CD4-positive, alpha-beta T cell treated with Interferon alpha-2 for 1 hour (primary cell): ENCODE measurements at places on chromosomes 4 and X.

DNA sequence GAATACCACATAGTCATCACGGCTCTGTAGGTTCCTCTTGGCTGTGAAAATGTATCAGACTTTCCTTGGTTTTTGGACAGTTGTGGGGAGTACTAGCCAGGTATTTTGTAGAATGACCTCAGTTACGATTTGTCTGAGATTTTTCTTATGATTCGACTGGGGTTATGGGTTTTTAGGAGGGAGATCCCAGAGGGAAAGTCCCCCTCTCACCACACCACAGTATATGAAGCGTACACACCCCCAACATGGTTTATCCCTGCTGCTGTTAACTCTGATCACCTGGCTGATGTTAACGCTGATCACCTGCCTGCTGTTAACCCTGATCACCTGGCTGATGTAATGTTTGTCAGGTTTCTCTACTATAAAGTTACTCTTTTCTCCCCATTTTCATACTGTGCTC is 72.6 kb downstream of the ANAPC4 start:
- DNase-seq = no peak

DNA sequence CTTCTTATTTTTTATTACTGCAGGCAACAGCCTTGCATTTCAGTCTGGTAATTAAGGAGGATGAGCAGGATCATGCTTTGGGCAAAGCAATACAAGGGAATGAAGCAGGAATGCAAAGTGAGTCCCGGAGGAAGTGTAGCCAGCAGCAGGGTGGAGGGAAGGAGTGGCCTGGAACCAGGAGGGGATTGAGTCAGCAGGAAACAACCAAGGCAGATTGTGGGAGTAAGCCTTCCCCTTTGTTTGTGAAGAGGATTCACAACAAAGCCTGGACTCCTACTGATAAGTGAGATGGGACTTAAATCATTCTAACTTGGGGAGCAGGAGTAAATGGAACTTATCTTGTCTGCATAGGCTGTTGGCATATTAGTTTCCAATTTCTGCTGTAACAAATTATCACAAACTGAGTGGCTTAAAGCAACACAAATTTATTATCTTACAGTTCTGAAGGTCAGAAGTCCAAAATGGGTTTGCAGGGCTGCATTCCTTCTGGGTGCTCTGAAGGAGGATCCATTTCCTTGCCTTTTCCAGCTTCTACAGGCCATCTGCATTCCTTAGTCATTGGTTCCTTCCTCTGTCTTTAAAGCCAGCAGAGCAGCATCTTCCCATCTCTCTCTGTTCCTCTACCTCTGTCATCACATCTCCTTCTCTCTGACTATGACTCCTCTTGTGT is 93.2 kb upstream of the AP1S2 start:
- DNase-seq = no peak

GRCh38 chr4:186624951-186625350 is 69.6 kb upstream of the MTNR1A start:
- DNase-seq = no peak

GRCh38 chr4:2246384-2247127 is 4.6 kb upstream of the HAUS3 start:
- DNase-seq = no peak
